ENCODE measurements at places on chromosomes 5 and 9.

GRCh38 chr5:64507264-64507605 is 1.4 kb downstream of the RGS7BP start:
- no peak for DNase-seq

GRCh38 chr5:161549106-161549505 is 2.6 kb upstream of the GABRB2 start:
- DNase-seq, result no peak

DNA sequence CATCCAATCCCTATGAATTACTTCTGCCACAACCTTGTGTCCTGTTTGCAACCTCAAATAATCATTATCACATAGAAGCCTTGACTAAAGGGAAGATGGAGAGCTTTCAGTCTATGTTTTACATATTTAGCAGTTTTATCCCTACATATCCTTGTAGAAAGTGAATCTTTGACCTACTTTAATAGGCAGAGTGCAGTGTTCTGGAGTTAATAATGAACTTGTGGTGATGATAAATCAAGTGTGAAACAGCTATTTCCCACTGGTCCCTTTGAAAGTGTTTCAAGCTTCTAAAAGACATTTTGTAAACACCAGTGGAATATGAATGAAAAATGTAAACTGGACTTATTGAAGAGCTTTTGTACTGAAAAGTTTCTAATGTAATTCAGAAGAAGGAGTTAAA is 406.7 kb downstream of the GABRG2 start:
- DNase-seq, result no peak

DNA sequence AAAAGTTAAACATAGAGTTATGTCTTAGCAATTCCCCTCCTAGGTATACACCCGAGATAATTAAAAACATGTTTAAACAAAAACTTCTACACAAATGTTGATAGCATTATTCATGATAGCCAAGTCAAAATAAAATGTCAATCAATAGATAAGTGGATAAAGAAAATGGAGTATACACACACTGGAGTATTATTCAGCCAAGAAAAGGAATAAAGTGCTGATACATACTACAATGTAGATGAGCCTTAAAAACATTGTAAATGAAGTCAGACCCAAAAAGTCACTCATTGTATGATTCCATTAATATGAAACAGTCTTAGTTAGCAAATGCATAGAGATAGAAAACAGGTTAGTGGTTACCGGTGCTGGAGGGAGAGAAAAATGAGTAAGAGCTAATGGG is 34.3 kb upstream of the SHB start:
- no peak for DNase-seq

DNA sequence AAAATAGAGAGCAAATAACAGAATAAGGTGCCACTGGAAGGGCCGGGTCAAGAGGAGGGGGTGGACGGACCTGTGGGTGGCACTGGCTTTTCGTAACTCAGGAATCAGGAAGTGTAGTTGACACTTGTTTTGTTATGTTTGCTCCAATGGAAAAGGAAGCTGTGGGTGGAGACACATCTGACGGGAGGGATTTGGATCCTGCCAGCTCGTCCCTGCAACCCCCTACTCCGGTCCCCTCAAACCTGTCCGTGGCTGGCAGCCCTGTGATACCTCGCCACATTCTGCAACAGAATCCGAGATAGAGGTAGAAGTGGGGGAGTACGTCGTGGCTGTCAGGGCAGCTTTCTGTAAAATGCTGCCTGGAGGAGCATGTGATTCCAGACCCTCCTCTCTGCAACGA is 104.2 kb upstream of the IER5L start:
- no peak for DNase-seq
